ENCODE measurements at places on chromosomes 12 and 14.

DNA sequence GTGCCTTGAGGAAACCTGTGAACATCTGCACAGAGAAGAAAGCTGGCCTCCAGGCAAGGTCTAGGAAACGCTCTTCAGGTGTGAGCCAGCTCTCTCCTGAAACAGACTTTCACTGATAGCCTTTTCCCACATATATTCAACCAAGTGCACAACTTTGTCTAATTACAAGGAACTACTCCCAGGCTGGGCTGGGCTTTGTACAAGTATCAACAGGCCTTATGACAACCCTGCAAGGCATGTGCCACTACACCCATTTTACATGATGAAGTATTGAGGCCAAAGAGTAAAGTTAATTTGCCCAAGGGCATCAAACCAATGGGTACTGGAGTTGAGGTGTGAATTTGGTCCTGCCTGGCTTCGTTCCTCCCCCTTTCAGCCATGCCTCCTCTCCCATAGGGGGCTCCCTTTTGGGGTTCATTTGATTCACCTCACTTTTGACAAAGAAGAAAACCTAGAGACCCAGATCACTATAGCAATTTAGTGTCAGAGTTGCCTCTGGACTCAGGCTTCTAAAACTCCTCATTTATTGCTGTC, 2.1 kb downstream of the CSRP2 start:
- DNase-seq, result no peak

DNA sequence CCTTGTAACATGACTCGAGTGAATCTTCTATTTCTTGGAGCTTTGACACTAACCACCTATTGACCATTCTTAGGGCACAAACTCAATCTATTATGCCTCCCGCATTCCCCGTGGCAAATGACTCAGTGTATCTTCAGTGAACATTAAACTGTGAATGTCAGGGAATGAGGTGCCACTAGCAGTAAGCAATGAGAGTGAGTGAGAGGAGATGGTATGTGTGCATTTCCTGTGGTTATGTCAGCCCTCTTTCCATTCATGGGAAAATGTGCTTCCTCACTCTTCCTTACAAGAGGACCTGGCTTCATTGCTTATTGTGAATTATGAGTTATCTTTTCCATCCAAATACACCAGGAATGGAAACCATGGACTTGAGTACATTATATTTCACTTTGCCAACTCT, 229.2 kb downstream of the EMP1 start:
- no peak for DNase-seq

DNA sequence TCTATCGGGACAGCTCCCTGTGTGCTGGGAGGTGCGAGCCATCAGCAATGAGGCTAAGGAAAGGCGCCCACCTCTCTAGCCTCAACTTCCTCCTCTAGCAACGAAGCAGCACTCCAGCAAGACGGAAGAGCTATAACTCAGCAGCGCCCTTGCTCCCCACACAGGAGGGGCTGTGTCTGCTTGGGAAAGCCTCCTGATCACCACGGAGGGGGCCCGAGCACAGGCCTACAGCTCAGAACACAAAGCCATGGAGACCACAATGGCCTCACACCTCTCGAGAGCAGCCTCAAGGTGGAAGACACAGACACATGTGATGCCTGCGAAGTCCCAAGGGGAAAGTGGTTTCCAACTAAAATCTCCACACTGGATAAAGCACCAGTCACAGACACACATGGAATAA, 60.4 kb downstream of the CDC42BPB start:
- no peak for DNase-seq

- no peak for DNase-seq
Observed at GRCh38 chr14:27245947-27246346, 648.1 kb upstream of the NOVA1 start.

DNA sequence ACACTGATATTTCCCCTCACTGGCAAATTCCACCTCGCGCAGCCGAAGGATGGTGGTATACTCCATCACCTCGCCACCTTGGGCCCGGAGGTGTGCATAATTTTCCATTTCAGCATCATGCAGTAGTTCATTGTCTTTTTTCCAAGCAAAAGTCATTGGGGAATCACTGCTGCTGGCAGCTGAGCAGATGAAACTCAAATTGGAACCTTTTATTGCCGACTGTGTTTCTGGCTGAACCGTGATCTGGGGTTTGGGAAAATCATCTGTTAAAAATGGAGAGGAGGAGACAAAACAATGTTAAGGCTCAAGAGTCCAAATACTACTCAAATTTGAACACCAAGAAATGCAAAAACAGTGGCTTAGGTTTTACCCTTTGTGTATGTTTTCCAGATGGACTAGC, 39.7 kb downstream of the LRIG3 start:
- DNase-seq, result no peak

DNA sequence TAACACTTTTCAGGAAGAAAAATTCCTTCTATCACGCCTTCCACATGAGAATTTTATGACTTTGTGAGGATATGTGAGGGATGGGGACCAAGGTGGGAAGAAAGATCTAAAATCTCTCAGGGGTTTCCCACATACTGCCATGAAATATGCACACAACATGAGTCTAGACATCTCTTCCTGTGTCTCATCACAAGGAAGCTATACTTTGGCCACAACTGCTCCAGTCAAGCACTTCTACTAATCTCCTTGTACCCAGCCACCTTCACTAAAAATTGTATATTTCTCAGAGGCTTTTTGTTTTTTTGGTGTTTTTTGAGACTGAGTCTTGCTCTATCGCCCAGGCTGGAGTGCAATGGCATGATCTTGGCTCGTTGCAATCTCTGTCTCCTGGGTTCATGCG, 3.2 kb downstream of the OSBPL8 start:
- no peak for DNase-seq

DNA sequence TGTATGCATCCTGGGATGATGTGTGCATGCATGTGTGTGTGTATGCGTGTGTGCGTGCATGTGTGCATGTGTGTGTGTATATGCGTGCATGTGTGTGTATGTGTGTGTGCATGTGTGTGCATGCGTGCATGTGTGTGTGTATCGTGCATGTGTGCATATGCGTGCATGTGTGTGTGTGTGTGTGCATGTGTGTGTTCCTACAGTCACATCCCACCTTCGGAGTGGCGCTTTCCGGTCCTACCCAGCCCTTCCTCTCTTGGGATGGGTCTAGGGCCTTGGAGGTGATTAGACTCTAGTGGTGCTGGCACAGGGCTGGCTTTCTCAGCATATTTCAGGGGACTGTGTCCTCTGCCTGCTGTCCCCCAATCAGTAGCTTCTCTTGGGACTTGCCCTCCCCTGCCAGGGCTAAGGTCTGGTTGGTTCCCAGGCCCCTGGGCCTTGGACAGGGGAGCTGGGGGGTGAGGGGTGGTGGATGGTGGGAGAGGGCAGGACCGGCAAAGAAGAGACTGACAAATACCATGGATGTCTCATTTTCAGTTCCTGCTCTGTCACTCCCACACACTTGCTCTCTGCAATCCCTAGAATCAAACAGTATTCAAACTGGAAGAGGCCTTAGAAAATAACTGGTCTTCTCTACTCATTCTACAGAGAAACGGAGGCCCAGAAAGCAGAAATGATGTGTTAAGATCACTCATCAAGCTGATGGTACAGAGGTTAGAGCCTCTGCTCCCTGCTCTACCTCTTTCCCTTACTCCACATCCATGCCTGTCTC, 21.9 kb upstream of the FAIM2 start:
- no peak for DNase-seq

DNA sequence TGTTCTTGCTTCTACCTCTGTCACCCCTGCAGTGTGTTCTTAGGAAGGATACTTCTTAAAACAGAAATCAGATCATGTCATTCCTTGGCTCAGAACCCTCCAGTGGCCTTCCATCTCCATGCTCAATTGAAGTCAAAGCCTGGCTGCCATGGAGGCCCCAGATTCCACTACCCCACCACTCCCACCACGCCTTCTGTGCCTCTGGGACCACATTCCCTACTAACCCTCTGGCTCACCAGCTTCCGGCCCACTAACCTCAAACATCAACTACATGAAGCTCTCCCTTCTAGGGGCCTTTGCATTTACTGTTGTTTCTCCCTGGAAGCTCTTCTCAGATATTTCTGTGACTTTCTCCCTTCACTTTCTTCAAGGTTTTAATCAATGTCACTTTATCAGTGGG, 76.1 kb upstream of the REP15 start:
- DNase-seq, result no peak

- DNase-seq, result no peak
Observed at GRCh38 chr12:91335699-91336098, 153.1 kb upstream of the DCN start.

DNA sequence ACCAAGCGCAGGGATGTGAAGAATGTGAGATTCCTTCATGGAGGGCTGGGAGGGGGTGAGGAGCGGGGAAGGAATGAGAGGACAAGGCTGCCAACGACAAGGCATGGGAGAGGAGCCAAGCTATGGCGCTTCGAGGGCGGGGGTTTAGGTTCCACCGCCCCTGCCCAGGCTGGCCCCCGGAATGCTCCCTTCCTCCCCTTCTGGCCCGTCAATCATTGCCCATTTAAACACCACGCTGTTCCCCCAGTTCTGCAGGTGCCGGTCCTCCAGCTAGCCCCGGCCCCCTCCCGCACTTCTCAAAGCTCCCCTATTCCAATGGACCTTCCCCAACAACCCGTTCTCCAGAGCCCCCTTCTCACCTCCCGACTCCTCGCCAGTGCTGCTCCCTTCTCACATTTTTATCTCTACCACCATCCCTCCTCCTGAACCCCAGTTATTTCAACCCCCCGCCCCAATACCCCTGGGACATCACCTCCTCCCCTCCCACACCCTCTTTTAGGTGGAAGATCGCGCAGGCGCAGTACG, 428 bp downstream of the RNF41 start:
- peak; percentile 79 for DNase-seq

DNA sequence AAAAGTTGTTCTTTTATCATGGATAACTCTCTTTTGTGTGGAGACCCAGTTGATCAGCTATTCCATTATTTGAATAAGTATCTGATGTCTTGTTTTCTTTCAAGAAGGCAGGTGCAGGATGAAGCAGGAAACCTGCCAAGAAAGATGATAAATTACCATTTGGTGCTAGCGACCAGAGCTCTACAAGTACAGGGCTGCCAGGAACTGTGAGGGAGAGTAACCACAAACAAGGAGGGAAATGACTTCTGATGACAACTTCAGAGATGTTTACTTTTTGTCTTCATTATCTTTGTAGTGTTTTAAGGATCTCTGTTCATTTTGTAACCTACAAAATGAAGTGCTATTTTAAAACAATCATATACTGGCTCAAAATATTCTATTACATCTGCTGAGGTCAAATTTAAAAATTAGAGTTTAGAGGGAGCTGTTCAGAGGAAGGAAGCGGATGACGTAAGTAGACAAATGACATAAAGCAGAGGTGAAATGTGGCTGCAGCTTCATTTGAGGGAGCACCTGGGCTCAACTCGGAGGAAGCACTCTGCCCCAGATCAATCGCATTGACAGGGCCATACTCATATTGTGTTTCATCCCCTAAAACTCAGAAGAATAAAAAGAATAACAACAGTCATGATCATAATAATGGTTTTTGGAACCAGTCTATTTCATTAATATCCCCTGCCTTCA, 226.8 kb downstream of the C12orf42 start:
- DNase-seq, result no peak

- peak; percentile 87 for DNase-seq
Observed at GRCh38 chr12:55830601-55831446, 1.4 kb upstream of the DNAJC14 start.

- DNase-seq, result no peak
Observed at GRCh38 chr12:29039013-29039412, 110.1 kb upstream of the FAR2 start.

GRCh38 chr14:104792101-104792884, 3.3 kb downstream of the AKT1 start:
- no peak for DNase-seq

DNA sequence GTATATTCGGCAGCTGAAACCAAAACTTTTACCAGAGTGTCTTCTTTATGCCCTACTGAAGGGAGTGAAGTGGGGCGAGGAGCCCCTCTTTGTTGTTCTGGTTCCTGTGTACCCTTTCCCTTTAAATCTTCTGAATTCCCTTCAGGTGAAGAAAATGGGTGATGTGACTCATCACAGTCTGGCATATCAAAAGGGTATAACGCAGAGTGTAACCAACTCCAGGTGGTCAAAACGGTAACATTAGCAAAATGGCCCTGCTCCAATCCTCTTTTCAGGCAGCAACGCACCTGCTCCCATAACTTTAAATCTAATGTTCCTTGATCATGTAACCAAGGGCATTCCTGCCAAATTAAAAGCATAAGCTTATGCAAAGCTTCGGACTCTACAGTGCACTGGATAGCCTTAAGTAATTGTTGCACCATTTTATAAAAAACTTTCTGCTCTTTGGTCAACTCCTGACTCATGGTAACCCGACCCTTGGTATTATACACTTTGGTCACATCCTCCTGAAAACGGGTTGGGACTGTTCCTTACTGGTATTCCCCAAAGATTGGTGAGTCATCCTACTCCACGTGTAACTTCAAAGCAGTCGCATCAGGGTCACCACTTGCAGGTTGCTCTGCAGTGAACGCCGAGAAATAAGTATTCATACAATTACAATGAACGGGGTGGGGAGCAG, 83.1 kb downstream of the KCNMB4 start:
- DNase-seq, result no peak

GRCh38 chr12:76272287-76272686, 75.9 kb downstream of the BBS10 start:
- no peak for DNase-seq

- no peak for DNase-seq
Observed at GRCh38 chr14:69268763-69269162, 8.8 kb downstream of the GALNT16 start.

- peak; percentile 52 for DNase-seq
Observed at GRCh38 chr14:76647697-76648298, 113.5 kb upstream of the VASH1 start.

DNA sequence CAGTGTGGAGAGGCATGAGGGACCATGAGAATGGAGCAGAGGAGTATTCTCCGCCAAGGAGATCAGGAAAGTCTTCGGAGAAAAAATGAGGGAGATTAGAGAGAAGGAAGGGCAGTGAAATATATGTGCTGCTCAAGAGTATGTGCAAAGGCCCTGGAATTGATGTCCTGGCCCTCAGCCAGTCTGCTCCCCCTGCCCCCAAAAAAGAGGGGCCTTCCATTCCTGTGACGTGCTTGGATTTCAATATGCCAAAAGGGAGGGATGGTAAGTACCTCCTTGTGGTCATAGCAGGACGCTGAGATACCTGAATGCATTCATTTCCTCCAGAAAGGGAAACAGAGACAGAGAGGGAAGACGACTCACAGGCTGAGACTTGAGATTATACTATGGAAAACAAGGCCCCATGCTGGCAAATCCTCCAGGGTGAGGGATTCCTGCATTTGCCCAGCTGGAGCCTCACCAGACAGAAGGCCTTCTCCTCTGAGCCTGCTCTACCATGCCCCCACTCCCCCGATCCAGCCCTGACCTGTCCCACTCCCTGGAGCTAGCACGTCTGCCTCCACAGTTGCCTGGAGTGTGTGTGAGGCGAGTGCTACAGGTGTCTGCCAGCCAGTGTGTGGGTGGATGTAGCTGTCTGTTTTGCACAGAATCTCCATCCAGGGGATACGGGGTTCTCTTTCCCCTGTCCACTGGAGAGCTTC, 3.9 kb upstream of the RARG start:
- no peak for DNase-seq

DNA sequence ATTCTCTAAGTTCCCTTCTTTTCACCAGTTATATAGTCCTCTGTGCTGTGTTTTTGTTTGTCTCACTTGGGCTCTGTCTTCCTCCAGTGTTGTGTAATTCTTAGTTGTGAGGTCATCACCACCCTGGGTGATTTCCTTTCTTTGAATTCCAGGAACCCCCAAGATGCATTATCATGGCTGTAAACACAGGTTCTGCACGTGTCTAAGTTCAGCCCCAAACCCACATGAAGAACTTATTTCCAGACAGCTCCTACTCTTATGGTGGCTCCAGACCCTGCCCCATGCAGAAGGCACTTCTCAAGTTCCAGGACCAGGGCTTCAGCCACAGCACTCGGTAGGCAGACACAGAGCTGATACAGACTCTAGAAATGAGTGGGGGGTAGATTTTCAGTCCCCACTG, 560.5 kb downstream of the BCL11B start:
- no peak for DNase-seq

GRCh38 chr12:107131832-107132616, 38.7 kb upstream of the CRY1 start:
- peak; percentile 60 for DNase-seq

All from renal pelvis (tissue), 12 donors.